ENCODE measurements at places on chromosomes 1 and 21.

- DNase-seq, result no peak
Observed at GRCh38 chr21:32359719-32360260, 33.0 kb downstream of the URB1 start.

GRCh38 chr21:41821756-41822431 is 55.0 kb upstream of the RIPK4 start:
- DNase-seq, result no peak

- no peak for DNase-seq
Observed at GRCh38 chr1:107941531-107941930, 23.4 kb downstream of the VAV3 start.

- peak; percentile 9 for DNase-seq
Observed at GRCh38 chr21:18725653-18726052, 322.1 kb upstream of the TMPRSS15 start.

DNA sequence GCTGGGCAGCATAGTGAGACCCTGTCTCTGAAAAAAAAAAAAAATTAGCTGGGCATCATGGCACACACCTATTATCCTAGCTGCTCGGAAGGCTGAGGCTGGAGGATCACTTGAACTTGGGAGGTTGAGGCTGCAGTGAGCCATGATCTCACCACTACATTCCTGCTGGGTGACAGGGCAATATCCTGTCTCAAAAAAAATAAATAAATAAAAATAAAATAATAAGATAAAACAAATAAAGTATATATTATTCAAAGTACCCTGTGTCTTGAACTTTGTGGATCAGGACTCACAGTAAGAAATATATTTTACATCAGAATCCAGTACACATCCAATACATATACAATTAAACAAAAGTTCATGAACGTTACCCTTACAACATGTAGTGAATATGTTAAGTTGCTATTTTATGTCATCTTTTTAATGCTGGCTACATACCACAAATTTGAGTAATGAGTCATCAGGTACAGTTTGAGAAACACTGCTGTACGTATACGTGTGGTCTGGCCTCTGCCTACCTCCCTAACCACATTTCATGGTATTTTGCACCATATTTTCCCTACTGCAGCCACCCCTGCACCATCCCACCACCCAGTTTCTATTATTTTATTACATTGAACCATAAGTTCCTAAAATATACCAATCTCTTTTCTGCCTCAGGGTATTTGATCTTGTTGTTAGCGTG is 4.4 kb downstream of the NME7 start:
- peak; percentile 86 for DNase-seq

- DNase-seq, result no peak
Observed at GRCh38 chr21:46119637-46120271, 21.8 kb downstream of the COL6A2 start.

Data from NCI-H226 (cell line).